ENCODE measurements at places on chromosomes 2 and 18.

DNA sequence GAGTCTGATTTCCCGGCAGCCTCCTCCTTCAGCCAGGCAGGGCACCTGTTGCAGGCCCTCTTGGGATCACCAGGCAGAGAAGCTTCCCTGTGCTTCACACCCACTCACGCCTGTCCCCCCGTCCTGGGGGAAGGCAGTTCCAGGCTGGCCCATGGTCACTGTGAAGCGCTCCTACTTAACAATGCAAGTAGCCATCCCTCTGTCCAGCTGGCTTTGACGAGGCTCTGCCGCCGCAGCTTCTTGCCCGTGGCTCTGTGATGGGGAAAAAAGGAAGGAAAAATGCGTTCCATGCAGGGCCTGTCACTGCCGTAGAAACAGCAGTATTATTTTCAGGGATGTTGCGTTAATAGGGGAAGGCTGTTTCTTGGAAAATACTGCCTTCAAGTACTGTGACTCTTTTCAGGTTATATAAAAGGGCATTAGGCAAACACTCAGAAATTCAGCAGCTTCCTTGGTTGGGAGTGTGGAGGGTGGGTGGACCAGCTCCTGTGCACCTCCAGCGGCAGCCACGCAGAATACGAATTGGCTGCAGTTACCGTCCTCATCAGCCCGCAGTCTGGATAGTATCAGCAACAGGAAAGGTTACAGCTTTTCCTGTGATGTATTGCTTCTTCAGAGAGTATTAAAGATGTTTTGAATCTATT is 232.3 kb downstream of the KLHL29 start:
- no peak for DNase-seq

- no peak for DNase-seq
Observed at GRCh38 chr2:183037553-183038340, 510 bp downstream of the NCKAP1 start.

DNA sequence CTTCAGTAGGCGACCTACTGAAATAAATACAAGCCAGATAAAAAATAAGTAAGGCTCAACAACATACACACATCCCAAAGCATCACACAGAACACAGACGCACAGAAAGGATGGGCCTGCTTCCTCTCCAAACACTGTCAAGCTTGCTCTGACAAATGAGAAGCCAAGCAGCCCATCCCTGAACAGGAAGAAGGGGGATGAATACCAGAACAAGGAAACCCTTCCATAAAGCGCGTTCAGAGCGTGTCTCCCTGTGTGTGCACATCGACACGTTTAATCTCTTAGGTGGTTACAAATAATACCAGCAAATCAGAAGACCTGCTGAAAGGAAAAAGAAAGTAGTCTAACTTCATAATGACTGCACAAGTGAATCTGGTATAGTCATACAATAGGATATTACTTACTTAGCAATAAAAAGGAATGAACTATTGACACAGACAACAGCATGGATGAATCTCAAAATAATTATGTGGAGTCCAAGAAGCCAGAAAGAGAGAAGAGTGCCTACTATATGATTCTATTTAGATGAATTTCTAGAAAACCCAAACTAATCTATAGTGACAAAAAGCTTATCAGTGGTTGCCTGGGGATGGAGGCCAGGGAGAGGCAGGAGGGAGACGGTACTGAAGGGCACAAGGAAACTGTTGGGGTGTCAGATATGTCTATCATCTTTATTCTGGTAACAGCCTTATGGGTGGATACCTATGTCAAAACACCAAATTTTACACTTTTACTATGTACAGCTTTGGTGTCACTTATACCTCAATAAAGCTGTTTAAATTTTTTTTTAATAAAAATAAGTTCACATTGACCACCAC is 26.8 kb downstream of the MBOAT2 start:
- DNase-seq: no peak

- DNase-seq: no peak
Observed at GRCh38 chr18:5912566-5912965, 17.2 kb upstream of the TMEM200C start.

DNA sequence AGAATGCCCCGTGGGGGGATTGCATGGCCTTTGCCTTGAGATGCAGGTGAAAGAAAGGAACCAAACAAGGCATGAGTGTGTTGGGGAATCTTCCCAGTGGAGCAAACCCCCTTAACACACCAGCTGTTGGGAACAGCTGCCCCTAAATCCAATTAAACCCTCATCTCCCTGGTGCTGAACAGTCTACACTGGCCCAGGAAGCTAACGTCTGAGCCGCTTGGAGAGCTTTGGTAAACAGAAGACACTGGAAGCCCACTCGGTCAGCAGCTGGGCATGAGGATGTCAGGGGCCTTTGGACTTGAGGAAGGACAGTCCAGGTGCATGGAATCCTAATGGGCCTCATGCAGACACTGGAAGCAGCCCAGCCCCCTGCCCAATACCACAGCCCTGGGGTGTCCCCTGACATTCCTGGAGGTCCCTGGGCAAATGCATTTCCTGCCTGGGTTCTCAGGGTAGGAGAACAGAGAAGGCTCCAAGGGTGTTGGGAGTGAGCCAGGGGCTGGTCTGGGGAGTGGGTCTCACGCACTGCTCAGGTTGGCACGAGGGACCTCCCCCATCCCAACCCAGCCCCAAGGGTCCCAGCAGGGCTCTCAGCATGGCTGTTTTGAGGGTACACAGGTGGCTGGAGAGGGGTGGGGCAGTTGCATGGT is 37.7 kb downstream of the GBX2 start:
- no peak for DNase-seq

DNA sequence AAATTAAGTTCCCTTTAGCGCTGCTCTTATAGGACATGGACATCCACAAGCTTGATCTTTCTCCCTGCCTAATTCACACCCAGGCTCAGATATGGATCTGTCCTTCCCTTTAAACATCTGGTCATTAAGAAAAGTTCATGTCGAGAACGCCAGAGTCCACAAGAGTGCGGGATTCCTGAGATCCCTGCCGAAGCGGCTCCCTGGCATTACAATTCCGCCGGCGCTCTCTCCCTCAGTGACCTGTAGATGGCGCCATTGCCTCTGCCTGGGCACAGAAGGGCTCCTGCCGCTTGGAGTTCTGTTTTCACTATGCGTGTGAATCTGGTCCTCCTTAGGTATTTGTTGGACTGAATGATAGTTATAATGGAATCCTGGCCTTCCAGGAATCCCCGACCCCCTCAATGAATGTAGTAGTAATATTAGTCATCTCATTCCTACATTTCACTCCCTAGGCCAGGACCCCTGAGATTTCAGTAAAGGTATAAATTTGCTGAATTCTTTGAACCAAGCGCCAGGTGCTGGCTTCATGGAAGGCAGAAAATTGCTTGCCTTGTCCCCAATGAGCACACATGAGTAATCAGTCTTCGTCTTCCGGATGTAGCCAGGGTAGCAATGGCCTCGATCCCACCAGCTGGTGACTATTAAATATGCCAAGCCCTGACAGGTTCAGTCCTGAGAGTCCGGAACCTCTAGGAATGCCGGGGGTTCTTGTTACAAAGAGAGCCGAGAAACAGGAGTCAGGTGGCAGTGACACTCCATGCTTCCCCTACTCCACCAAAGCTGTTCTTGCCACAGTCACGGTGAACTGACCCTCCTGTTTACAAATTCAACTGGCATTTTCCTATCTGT is 26.4 kb upstream of the CD207 start:
- peak; percentile 32 for DNase-seq

- no peak for DNase-seq
Observed at GRCh38 chr2:15860760-15861159, 79.6 kb upstream of the MYCN start.

- no peak for DNase-seq
Observed at GRCh38 chr18:80104364-80104779, 4.7 kb upstream of the ADNP2 start.

GRCh38 chr18:12233378-12233777 is 20.8 kb upstream of the CIDEA start:
- no peak for DNase-seq

DNA sequence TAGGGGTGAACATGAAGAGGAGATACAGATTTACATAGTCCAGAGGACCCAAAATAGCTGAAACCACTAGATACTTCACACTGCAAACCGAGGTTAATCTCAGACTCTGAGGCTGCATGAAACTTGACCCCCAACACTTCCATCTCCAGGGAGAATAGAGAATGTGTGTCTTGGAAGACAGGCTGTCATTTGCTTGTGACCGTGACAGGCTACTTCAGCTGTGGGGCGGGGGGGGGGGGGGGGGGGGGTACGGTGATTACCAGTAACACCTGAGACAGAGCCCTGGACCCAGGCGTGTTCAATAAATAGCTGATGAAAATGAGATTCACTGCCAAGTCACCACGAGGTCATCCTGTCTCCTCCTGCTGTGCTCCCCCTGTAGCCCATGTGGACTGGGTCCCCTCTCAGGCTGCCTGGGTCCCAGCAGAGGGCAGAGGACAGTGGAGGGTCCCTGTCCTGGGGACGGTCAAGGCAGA is 5.7 kb upstream of the KLHL29 start:
- DNase-seq: no peak

DNA sequence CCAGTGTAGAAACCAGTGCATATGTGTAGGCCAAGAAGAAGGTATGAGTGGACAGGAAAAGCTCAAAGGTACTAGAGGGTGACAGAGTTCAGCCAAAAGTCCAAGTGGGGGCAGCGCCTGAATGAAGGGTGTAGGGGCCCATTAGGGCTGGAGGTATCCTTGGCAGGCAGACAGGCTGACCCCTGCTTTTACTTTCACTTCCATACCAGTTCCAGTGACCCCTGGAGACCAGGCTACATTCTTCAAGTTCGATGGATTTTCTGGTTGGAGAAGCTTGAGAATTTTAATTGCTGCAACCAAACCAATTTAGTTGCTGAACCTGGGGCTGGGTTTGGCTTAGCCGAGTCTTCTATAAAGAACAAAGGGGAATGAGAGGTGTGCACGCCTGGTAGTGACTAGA is 42.3 kb upstream of the MRPL33 start:
- DNase-seq: no peak

DNA sequence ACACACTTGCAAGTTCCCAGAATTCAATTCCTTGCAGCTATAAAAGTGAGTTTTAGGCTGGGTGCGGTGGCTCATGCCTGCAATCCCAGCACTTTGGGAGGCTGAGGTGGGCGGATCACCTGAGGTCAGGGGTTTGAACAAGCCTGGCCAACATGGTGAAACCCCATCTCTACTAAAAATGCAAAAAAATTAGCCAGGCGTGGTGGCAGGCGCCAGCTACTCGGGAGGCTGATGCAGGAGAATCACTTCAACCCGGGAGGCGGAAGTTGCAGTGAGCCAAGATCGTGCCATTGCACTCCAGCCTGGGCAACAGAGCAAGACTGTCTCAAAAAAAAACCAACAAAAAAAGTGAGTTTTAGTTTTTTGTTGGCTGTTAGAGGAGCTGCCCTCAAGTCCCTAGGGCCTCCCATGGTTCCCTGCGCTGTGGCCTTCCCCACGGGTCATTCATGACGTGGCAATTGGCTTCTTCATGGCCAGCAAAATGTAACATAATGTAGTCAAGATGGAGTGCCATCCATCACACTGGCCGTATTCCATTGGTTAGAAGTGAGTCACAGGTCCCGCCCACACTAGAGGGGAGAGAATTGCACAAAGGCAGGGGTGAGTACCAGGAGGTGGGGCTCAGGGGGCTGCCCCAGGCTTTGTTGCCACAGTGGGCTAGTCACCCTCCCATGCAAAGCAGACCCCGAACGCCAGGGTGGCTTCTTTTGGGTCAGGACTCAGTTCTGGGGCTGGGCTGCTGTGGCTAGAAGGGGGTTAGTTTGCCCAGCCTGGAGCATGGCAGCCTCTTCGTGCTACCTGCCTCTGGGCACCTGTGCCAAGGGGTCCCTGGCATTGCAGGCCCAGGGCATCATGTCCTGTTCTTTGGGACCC is 37.7 kb upstream of the INHBB start:
- no peak for DNase-seq

GRCh38 chr2:168649105-168649504 is 153.3 kb upstream of the NOSTRIN start:
- no peak for DNase-seq

DNA sequence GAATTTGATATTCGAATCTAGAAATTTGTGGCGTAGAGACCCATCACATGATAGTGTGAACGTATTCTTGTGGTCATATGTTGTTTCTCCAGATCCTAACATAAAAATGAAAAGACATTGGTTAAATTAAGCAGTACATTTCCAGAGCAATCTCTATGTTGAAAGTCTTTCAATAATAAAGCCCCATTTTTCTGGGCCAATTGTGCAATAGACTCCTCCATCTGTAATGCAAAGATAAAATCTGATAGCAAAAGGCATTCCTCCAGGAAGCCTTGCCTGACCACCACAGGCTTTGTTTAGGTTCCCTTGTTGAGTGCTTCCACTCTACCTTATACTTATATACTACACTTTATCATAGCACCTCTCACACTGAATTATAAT is 31.3 kb downstream of the APOB start:
- DNase-seq: no peak

- no peak for DNase-seq
Observed at GRCh38 chr2:228875152-228875900, 395.8 kb downstream of the PID1 start.

DNA sequence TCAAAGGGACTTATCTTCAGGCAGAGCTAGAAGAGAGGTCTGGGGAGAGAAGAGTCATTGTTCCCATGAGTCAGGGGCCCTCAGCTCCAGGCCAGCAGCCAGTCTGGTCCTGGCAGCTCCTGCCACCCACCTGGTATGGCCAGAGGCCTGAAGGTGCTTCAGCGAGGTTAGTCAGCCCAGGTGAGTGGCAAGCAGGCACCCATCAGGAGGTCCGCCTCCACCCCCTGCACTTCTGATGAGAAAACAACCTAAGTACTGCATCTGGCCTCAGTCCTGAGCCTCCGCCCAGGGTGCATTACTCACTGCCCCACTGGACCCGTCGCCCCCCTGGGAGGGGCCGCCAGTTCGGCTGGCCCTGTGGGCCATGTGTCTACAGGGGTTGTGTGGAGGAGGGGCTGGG is 130.2 kb downstream of the INHBB start:
- no peak for DNase-seq

- DNase-seq: no peak
Observed at GRCh38 chr2:175612280-175612679, 389.8 kb downstream of the LNPK start.

DNA sequence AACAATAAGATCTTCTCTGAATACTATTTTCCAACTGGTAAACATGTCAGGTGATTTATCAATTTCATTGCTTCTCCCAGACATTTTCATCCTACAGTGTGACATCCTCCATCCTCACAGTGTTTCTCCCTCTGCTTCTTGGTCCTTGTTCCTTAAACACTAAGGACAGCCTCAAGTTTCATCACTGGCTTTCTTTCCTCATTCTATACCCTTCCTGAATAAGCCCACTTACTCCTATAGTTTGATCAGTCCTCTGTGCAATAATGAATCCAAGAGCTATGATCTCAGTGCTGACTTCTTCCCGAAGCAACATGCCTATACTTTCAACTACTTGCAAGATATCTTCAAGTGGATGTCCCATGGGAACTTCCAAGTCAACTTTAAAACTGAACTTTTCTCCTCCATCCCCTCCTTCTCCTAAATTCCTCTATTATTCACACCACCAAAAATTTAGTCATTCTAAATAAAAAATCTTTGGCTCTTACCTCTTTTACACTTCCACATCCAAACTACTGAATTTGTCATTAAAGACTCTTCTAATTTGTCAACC is 87.6 kb downstream of the FAM228A start:
- no peak for DNase-seq

All from activated T-helper 1 cell treated with anti-CD3 and anti-CD28 coated beads, Interleukin-2, amount 50 U/mL, for 16 hours (primary cell).